DMS 273 treated with DMSO at 0.1 percent for 48 hours (cell line): ENCODE measurements at places on chromosomes 13 and 19.

DNA sequence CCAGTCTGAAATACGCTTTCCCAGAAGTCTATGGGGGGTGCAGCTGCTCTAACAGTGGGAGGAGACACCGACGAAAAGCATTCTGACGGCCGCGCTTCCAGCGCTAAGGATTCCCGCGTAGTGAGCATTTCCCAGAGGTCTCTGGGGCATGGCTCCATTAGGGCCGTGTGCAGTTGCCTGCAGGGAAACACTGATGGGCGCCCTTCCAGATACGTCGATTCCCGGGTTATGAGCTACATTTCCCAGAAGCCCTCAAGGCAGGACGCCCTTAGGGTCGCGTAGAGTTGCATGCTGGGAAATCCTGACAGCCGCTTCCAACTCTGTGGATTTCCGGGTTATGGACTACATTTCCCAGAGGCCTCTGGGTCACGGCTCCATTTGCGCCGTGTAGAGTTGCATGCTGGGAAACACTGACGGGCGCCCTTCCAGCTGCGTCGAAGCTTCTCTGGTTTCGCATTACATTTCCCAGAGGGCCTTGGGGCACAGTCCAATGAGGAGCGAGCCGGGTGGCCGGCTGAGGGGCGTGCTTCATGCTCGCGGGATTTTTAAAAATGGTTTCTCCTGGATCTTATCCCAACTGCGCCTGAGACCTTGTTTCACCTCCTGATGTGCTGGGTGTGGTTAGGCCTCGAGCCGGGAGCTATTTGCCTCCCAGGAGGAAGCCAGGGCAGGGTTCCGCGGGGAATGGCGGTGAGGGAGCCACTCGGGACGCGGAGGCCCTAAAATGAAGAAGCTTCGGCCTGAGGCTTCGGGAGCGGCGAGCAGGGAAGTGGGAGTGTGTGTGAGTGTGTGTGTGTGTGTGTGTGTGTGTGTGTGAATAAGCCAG lies 17.2 kb upstream of the ZNF331 start:
- DNase-seq: peak; percentile 94

- no peak for DNase-seq
Measured at GRCh38 chr19:42850981-42851717, 28.4 kb downstream of the PSG1 start.

- no peak for DNase-seq
Measured at GRCh38 chr13:48265217-48265815, 32.3 kb downstream of the ITM2B start.

GRCh38 chr13:77338329-77338728 lies 11.4 kb upstream of the MYCBP2 start:
- DNase-seq: no peak

GRCh38 chr13:43239275-43239840 lies 216.0 kb downstream of the DNAJC15 start:
- no peak for DNase-seq
